ENCODE measurements at places on chromosomes 7 and 10.
A peak's percentile ranks its signal among the peaks of the same experiment; 100 is the strongest.

- no peak for DNase-seq
Observed at GRCh38 chr10:52558090-52558489, 214.5 kb downstream of the MBL2 start.

DNA sequence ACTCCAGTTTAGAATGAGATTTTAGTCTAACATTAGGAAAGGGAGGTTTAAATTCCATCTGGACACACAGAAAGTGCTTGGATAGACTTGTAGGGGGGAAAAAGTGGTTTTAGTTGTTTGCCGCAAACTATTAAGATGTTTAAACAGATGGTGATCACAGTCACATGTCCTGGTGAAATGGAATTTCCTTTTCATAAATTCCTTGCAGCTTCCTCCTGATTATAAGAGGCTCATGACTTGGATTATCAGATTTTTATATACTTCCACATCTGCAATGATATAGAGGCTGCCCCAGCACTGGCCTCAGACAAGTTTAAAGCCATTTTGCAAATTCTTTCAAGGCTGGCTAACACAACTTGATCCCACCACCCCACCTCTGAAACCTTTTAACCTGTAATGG is 106.4 kb upstream of the ARMC3 start:
- DNase-seq = no peak

GRCh38 chr10:79178070-79178576 is 109.4 kb downstream of the ZMIZ1 start:
- no peak for DNase-seq

- no peak for DNase-seq
Observed at GRCh38 chr7:52992001-52992400, 43.4 kb upstream of the POM121L12 start.

DNA sequence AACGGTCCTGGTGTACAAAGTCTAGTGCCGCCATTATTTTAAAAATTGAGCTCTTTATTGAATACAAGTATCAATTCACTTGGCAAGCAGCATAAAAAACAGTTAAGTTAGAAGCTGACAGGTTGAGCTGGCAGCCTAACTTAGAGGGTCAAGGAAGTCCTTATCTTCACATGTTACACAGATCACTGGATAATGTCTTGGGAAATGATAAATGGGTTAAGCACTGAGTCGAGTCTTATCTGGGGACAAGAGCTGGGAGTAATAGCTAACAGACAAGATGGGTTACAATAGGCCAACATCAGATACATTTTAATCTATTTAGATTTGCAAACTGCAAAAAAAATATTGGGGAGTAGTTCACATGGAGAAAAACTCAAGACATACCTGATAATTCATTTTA is 34.2 kb downstream of the SLC18A2 start:
- DNase-seq = no peak

DNA sequence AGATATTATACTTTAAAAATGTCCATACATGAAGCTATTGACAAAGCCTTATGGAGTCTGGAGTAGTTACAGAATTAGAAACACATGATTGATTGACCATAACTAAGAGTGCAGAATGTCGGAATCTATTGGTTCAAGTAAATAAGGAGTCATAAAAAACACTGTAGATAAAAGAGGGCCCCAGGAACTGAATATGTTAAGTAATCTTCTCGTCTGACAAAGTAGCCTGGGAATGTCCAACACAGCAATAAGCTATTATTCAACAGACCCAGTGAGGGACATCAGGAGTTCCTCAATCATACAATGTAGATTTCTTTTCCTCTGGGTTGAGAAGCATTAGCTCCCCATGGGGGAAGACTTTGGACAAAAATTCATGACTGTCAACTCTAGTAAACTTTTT is 782.0 kb downstream of the SUGCT start:
- no peak for DNase-seq

DNA sequence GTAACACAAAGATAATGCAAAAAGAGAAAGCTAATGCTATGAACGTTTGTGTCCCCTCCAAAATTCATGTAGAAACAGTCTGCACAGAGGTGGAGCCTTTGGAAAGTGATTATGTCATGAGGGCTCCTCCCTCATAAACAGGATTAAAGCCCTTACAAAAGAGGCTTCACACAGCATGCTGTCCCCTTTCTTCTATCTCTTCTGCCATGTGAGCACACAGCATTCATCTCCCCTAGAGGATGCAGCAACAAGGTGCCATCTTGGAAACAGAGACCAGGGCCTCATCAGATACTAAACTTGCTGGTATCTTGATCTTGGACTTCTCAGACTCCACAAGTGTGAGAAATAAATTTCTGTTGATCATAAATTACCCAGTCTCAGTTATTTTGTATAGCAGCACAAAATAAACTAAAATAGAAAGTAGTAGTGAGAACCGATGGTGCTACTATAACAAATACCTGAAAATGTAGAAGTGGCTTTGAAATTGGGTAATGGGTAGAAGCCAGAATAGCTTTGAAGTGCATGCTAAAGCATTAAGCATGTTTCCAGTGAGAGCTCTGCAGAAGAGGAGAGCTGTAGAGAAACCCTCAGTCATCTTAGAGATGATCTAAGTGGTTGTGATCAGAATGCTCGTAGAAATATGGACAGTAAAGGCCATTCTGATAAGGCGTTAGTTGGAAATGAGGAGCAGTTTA is 108.7 kb downstream of the DNAJC1 start:
- no peak for DNase-seq

DNA sequence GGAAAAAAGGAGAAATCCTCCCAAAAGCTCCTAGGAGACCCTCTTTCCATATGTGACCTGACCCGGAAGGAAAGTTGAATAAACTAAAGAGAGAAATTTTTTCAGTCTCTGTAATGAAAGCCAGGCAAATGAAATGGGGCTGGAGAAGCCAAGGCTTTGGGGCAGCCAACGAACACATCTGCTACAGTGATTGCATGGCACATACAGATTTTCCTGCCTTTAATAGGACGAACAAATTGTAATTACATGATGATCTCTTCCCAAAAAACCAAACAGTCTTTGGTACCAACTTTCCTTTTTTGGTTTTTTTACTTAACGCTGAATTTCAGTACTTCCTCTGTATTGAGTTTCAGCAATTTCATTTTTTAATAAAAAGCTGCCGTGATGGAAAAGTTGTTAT is 23.5 kb upstream of the PTN start:
- no peak for DNase-seq

GRCh38 chr7:83824214-83824613 is 175.3 kb upstream of the SEMA3E start:
- no peak for DNase-seq

GRCh38 chr10:24209432-24209771 is 464 bp downstream of the KIAA1217 start:
- peak; percentile 38 for DNase-seq

- no peak for DNase-seq
Observed at GRCh38 chr7:8613191-8613590, 179.8 kb downstream of the NXPH1 start.

DNA sequence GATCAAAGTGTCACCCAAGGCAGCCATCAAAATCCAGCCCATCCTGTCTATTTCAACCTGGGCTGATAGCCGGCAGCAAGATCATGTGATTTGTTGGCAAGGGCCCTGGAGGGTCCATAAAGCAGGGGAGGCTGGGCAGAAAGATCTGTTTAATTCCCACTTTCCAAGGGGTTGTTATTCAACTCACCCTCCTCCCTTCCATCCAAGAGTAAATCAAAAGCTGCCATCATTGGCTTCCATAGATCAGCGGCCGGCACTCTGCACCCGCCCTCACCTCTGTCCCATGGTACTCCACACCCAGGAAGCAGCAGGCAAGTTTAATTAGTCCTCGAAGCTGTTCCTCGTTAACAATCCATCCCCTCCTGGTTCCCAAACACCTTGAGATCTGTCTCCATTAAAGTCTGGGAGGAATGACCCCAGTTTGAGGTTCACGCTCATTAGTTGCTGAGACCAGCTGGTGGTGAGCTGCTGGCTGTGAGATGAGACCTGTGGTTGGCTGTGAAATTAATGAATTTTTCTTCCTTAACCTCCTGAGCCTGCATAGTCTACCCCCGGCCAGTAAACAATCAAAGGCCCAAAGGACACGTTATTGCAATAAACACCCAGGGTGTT is 120.6 kb upstream of the CHST15 start:
- no peak for DNase-seq

DNA sequence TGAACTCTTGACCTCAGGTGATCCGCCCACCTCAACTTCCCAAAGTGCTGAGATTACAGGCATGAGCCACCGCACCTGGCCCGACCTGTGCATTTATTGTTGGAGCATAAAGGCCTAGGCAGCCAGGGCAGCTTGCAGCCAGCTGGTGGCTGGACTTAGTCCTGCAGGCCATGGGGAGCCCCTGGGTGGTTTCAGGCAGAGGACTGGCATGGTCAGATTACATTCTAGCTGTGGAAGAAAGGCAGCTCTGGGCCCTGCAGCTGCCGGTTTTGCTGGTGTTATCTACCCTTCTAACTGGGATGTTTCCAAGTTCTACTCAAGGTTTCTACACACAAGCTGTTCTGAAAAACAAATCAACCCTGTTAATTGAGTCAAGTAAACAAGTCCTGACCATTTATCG is 22.7 kb upstream of the MKRN1 start:
- DNase-seq = no peak

- DNase-seq = no peak
Observed at GRCh38 chr7:1675673-1676549, 5.8 kb downstream of the ELFN1 start.

DNA sequence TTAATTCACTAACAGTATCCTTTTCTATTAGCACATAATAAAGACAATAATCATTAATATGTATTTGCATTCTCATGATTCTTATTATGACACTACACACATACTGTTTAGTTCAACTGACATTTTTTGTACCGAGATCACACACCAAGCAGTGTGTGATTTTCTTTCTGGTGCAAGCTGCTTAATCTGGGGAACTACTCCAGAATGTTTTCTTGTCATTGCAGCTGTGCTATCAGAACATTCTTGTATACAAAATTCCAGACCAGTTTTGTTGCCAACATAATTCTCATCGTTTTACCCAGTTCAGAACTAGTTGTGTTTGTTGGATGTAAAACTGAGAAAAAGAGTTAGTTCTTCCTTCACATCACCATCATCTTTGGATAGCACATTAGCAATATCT is 37.4 kb downstream of the VKORC1L1 start:
- DNase-seq = no peak

DNA sequence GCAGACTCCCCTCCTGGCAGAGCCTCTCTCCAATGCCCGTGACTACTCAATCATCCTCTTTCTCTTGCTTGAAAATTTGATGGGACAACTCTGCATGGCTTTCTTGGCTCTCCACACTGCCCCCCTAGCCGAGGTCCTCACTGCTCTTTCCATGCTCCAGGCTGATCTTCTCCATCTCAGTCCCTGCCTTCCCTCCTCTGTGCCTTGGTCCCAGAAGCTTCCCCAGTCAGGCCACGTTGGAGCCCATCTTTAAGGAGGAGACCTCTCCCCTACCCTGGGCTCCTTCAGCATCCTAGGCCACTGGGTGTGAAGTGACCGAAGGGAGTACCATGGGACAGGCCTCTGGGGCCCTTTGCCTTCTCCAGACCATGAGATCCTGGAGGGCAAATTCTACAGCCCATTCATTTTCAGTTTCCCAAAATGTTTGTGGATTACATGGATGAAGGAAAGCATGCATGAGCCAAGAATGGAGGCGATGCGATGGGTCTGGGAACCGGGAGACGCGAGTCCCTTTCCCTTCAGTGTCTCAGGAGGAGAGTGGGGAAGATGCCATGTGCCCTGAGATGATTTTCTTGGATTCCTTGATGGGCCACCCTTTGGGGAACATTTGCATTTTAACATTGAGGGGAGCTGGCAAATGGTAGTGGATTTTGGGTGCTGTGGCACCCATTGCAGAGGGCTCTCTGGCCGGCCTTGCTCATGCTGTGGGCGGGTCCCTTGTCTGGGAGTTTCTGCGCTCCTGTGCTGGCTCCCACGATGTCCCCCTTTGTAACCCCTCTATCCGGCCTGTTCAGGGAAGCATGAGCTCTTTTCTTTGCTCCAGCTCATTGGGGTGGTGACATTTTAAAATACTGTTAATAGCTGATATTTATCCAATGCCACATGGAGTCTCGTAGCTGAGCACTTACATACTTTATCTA is 376.6 kb downstream of the RPS24 start:
- no peak for DNase-seq

DNA sequence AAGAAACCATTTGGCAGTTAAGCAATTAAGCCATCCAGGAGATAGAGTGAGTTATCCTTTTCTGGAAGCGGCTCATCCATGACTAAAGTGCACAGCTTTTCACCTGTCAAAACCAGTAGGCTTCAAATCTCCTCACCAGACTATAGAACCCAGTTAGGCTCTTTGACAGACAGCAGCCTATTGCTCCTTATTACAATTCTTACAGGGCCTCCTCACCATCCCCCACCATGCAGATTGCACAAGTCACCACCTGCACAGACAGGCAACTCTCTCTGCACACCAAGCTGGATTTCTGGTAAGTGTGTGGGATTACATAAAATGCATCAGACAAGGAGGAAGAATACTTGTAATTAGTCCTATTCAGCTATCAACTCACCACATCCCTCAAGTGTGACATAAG is 301.6 kb downstream of the SNX13 start:
- no peak for DNase-seq

- DNase-seq = no peak
Observed at GRCh38 chr10:91034494-91035159, 113.7 kb upstream of the ANKRD1 start.

DNA sequence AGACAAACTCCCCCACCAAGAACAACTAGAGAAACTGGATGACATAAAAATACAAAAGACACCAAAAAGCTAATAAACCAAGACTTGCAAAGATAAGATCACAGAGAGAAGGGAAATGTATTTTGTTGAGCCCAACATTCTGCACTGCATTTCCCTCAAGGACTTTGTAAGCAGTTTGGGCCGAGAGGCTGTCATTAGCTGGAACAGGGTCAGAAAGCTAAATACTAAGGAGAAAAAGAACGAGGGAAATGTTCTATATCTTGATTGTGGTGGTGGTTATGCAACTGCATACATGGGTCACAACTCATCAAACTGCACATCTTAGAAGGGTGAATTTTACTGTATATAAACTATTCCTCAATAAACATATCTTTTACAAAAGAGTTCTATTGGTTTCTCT is 315.0 kb downstream of the IPMK start:
- DNase-seq = no peak

- DNase-seq = no peak
Observed at GRCh38 chr10:30330497-30331168, 18.4 kb downstream of the MTPAP start.

DNA sequence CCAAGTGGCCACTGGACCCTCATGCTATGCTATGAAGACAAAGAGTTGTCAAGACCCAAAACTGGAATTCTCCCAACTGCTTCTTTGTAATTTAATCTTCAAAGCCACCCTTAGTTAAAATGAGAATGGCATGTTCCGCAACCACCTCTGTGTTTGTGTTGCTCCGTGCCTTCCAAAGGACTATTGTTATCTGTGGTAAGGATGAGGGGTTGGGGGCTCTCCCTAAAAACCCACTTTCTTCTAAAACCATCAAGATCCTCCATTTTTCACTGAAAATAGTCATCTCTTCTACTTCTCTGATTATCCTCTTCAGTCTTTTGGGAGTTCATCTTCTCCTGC is 222.1 kb upstream of the AOAH start:
- DNase-seq = no peak

- peak; percentile 54 for DNase-seq
Observed at GRCh38 chr7:74083928-74084721, 521 bp downstream of the LIMK1 start.

GRCh38 chr7:50542132-50542531 is 23.1 kb downstream of the DDC start:
- no peak for DNase-seq

GRCh38 chr7:17530244-17530643 is 231.8 kb downstream of the AHR start:
- no peak for DNase-seq
